RPMI8226 (cell line): ENCODE measurements at places on chromosomes 12 and 14.
A peak's percentile ranks its signal among the peaks of the same experiment; 100 is the strongest.

GRCh38 chr14:102181187-102181586, 41.5 kb downstream of the WDR20 start:
- DNase-seq = no peak

DNA sequence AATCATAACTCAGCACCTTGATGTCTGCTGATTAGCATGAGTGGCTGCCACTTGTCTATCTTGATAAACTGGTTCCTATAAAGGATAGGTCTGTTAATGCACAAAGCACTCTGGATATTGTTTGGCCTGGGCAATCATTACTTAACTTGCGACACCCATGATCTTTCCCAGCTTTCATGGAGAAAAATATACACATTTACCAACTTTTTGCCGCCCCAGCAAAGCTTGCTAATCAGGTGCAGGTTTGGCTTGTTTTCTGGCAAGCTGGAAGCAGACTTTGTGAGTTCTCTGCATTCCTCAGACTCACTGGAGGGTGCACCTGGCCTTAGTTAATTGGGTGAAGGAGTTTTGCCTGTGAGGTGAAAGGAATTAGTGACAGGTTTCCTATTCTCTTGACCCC, 1126.4 kb upstream of the FLRT2 start:
- DNase-seq = no peak

DNA sequence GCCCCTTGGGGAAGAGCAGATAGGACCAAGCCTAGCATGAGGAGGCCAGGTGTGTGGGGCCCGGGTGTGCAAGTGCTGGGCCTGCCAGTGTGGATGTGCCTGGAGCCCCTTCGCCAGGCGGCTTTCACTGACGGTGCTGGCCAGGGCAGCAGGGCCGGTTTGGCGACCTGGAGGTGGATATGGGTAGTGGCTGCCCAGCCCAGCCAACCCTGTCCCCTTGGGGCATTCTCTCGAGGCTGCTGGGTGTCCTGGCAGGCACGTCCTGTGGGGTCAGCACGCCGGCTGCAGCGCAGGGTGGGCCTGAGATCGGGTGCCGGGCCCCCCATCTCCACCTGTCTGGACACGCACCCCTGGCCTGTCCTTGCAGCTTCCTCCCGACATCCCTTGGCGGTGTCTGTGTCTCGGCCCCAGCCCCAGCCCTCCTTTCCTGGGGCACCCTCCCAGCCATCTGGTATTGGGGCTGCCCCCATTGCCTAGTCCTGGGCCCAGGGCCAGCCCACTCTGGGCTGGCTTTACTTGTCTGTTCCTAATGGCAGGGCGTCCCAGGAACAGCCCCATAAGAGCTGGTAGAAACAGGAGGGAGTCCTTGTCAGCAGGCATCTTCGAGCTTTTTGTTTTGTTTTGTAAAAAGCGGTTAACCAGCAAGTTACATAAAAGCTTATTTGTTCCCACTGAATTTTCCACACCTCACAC, 7.2 kb upstream of the CRIP2 start:
- no peak for DNase-seq

GRCh38 chr12:104136577-104136976, 1.4 kb downstream of the NFYB start:
- no peak for DNase-seq

DNA sequence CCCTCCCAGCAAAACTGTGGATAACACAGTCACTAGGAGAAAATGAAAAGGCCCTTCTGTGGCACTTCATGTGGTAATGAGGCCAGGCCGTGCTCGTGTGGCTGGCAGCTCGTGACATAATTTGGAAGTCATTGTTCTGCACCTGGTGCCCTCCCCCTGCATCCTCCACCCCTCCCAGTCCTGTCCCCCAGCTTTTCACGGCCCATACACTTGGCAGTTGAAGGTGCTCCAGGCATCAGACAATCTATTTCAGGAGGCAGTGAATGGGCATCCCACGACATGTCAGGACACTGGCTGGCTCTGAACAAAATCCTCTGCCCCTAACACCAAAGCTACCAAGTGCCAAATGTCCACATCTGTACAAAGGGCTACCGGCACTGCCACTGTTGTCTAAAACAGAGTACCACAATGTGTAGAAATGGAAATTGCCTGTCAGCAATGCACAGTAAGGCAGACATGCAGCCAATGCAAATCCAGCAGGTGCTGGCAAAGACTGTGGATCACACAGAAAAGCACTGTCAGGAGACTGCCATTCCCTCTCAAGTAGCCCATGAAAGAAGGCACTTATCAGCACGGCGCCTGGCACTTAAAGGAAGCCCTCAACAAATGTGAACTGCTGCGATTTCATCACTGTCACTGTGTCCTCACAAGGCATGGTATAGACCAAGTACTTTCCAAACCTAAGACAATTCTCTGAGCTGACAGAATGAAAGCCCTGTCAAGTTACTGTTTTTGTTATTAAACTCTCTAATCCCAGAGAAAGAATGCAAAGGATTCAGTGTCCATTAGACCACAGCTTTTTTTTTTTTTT, 39.1 kb downstream of the CORO1C start:
- peak; percentile 91 for DNase-seq

GRCh38 chr14:71487941-71488340, 444.3 kb upstream of the RGS6 start:
- DNase-seq = no peak

DNA sequence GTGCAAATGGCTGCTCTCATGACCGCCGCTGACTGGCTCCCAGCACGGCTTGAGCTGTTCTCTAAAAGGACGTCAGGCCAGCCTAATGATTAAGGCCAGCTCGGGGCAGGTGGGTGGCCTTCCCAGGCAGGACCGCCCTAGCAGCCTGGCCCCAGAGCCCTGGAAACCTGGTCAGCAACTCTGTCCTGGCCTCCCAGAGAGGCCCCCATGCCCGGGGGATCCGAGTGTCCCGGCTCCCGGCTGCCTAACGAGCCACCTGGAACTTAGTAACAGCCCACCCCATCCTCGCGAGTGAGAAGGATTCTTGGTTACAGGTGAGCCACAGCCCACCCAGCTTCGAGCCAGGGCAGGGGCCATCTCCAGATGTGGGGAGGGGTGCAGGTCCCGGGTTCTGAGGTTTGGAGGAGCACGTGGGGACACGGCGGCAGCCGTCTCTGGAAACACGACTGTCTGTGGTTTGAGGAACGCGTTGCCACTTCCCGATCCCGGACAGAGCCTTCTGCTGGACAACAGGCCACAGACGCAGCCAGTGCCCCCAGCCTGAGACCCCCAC, 73.8 kb upstream of the FBRSL1 start:
- no peak for DNase-seq

GRCh38 chr12:29537298-29537697, 39.8 kb upstream of the OVCH1 start:
- DNase-seq = no peak

DNA sequence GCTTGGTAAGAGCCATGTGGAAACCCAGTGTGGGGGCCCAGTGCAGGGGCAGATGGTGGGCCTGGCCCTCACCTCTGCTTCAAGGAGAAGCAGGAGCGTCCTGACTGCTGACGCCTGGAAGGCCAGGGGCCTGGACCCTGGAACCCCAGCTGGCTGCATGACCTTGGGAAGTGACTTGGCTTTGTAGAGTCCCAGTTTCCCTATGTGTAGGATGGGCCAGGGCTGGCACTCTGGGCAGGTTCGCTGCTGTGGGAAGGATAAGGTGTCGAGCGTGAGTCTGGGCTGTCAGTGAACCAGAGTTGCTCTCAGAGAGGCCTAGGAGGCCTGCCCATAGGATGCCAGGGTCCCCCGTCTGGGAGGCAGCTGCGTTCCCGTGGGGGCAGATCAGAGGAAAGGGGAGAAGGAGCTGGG, 43.2 kb downstream of the TRAFD1 start:
- no peak for DNase-seq

DNA sequence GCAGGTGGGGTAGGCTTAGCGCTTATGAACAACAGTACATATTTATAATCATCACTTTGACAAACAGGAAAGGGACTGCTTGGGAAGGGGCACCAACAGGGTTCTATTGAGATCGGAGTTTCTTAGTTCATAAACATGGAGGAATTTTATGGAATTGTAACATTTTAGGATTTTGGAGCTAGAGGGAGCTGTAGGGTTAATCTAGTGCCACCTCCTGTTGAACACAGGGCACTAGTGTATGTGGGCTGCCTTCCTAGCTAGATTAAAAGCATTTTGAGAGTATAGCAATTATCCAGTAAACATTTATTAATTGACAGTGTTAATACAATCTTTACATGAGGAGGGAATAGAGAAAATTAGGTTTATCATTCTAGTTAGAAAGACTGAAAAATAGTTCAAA, 23.1 kb upstream of the TBC1D30 start:
- no peak for DNase-seq

DNA sequence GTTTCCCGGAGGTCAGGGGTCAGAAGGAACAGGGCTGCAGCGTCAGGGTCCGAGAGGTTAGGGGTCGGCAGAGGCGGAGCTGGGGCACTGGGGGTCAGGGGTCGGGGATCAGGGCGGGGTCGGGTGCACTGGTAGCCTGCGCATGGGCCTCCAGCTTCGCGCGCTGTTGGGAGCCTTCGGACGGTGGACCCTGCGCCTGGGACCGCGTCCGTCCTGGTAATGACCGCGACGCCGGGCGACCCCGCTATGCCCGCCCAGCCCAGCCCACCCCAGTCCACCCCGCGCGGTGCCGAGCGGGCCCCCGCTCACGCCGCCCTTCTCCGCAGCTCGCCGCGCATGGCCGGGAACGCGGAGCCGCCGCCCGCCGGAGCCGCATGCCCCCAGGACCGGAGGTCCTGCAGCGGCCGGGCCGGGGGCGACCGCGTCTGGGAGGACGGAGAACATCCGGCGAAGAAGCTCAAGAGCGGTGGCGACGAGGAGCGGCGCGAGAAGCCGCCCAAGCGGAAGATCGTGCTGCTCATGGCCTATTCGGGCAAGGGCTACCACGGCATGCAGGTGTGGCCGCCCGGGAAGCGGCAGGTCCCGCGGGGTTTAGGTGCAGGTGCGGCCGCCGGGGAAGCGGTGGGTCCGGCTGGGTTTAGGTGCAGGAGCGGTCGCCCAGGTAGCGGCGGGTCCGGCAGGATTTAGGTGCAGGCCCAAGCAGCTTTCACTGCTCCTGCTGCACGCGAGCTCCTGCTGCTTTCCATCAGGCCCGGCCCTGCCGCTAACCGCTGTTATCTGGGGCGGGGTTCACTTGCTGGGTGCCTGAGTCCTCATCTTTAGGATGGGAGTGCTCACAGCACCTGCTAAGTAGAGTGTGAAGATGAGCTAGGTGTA, 743 bp downstream of the PUS1 start:
- DNase-seq = peak; percentile 40

- DNase-seq = peak; percentile 38
Measured at GRCh38 chr12:75959506-75959905, 72.1 kb downstream of the PHLDA1 start.

GRCh38 chr12:121120989-121121755, 11.5 kb upstream of the P2RX7 start:
- no peak for DNase-seq

- peak; percentile 51 for DNase-seq
Measured at GRCh38 chr12:66851134-66851533, 172.3 kb upstream of the GRIP1 start.

DNA sequence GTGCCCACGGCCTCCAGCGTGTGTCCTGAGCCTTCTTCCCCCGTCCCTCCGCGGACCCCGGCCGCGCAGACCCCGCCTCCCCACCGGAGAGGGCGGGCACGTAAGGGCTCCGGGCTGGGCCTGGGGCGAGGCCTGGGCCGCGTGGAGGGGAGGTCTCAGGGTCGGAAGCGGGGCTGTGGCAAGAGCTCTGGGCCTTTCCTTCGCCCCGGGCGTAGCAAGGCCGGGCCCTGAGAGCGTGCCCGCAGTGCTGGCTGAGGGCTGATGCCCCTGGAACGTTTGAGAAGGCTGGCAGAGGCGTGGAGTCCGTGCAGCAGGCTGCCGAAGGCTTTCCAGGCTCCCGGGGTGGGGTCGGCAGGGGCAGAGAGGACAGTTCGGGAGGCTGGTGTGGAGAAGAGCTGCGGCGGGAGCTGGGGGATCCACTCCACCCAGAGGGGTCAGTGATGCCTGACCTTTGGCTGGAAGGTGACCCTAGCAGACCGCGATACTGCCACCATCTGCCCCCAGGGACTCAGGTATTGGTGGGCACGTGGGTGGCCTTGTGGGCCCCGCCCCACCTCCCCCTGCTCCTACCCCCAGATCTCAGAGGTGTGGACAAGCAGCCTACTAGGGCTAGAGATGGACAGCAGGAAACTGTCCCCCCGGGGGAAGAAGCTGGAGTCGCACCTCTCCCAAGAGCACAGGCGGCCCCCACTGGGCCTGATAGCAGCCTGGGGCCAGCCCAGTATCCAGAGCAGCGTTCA, 558 bp downstream of the TEX22 start:
- DNase-seq = peak; percentile 49

DNA sequence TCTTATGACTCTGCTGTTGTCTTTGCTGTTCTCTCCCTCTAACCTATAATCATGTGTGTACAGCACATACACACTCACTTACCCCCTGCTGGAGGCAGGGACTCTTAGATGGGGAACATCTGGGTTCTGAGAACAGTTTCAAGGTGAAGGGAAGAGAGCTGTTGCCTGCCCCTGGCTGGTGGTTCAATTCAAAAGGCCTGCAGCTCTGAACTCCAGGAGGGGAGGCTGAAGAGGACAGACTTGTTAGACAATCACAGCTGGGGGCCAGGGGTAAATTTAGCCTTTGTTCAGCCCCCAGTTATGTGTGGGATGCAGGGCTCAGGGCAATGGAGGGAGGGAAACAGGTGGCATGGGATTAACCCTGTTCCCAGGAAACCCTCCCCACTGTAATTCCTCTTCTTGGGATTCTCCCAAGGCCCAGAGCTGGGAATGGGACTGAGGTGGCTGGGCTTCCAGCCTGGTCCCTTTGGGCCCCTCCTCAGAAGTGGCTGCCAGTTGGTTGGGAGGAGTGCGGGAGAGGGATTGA, 1.9 kb downstream of the MYL6B start:
- no peak for DNase-seq

GRCh38 chr12:98126637-98127335, 388.6 kb upstream of the TMPO start:
- no peak for DNase-seq

GRCh38 chr12:120100630-120101029, 15.9 kb downstream of the RAB35 start:
- no peak for DNase-seq

GRCh38 chr12:49552899-49553298, 14.1 kb downstream of the KCNH3 start:
- DNase-seq = no peak

GRCh38 chr14:80278293-80279023, 67.2 kb upstream of the DIO2 start:
- DNase-seq = no peak

GRCh38 chr12:77324763-77325468, 259.5 kb upstream of the E2F7 start:
- DNase-seq = peak; percentile 78
